ENCODE measurements at places on chromosomes 13 and 19.
A peak's percentile ranks its signal among the peaks of the same experiment; 100 is the strongest.

DNA sequence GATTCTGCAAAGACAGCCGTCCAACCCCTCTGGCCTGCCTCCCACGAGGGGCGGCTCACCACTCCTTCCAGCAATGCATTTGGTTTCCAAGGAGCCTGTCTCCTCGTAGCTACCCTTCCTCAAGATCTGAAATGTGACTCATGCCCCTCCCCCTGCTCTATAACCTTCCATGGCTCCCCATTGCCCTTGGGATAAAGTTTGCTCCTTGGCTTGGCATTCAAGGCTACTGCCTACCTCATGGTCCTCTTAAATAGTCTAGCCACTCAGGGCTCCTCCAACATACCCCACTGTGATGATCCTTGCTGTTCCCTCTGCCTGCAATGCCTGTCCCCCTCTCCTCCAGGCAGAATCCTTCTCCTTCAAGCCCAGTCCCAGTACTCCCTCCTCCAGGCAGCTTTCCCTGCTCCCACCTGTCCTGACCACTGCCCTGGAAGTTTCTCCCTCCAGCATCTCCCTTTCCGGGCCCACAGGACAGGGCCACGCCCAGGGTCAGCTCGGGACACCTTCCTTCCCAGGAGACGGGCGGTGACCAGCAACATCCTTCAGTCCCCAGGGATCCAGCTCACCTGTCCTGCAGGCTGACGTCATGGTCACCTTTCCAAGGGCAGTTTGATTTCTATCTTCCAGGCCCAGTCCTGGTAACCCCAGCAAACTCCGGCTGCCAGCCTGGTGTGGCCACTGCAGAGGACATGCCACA lies 19.2 kb upstream of the SEMA6B start:
- DNase-seq: no peak

GRCh38 chr19:35901854-35902661 lies at the start of gene HCST:
TSS of gene HCST (plus strand) at chr19:35902529. CDS start at chr19:35902594, 65 bp downstream.
- no peak for DNase-seq

GRCh38 chr19:18291019-18291524 lies 9.7 kb upstream of the JUND start:
- DNase-seq: no peak

- DNase-seq: no peak
These were observed 816 bp upstream of the PRKD2 start for GRCh38 chr19:46717716-46718143.

DNA sequence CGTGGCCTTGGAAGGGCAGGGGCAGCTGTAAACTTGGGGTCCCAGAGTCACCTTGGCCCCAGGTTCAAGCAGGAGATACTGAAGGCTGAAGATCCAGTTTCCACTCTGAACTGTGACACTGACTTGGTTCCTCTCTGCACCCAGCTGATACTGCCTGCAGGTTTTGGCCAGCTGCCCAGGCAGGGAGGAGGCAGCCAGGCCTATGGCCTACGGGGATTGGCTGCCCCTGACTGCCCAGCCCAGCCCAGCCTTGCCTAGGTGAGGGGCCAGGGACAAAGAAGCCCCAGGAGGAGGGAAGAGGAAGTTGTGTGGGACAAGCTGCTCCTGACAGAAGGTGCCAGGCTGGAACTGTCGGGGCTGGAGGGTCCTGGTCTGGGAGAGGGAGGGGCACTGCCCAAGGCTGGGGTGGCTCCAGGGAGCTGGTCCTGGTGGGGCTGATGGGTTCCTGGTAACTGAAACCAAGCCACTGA lies 51.7 kb upstream of the CYP4F8 start:
- no peak for DNase-seq

DNA sequence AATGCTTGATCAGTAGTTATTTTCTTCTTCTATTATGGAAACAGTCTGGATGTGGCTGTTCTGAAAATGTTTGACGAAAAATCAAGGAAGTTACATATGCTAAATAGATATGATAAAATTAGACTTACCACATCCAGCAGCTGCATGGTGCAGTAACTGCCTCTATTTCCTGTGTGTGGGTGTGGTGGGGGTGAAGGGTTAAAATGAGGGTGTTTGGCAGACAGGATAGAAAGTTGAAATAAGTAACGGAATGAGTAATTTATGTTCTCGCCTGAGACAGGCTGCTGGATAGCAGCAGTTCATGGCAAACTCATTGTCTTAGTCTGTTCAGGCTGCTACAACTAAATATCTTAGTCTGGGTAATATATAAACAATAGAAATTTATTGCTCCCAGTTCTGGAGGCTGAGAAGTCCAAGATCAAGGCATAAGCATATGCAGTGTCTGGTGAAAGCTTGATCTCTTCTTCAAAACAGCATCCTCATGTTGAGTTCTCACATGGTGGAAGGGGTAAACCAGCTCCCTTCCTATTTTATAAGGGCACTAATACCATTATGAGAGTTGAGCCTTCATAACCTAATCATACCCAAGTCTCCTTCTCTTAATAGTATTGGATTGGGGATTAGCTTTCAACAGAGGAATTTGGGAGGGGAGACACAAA lies 1248.9 kb downstream of the SLITRK5 start:
- DNase-seq: no peak

DNA sequence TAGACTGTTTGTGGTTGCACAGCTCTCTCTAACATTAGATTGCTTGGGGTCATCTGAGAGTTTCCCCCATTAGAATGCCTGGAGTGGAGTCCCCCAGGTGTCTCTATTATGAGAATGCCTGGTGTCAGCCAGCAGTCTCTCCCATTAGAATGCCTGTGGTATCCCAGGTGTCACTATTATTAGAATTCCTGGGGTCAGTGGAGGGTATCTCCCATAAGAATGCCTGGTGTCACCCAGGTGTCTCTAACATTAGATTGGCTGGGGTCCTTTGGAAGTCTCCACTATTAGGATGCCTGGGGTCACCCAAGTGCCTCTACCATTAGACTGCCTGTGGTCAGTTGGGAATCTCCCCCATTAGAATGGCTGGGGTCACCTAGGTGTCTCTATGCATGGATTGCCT lies 1495.1 kb downstream of the UQCRFS1 start:
- DNase-seq: no peak

- DNase-seq: no peak
These were observed 49.3 kb upstream of the TUBGCP3 start for GRCh38 chr13:112637017-112637801.

DNA sequence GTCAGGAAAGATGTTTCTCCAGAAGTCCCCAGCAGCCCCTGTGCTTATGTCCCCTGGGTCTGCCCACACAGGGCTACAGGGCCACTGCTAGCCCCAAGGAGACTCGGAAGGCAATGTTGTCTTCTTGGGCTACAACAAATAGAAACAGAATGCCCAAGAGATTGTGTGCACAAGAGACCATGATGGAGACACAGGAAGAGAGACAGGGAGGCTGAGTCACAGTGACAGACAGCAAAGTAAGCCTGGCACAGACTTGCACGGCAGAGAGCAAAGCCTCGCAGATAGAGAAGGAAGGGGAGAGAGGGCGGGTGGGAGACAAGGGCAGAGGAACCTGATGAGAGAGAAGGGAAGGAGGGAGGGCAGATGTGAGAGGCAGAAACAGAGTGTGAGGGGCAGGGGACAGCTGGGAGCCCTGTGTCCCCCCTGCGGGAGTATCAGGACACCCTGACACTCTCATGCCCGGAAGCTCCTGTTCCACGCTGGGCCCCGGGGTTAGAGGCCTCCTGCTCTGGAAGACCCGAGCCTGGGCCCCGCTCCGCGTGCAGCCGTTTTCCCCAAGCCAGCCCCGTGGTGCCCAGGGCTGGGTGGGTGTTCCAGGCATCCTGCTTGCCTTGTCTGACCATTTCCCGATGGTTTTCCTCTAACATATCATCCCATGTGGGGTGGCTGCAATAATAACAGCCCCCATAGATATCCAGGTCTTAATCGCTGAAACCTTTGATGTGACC lies 2.7 kb upstream of the PLA2G4C start:
- no peak for DNase-seq

GRCh38 chr19:1756705-1757465 lies 3.6 kb downstream of the ONECUT3 start:
- DNase-seq: no peak

DNA sequence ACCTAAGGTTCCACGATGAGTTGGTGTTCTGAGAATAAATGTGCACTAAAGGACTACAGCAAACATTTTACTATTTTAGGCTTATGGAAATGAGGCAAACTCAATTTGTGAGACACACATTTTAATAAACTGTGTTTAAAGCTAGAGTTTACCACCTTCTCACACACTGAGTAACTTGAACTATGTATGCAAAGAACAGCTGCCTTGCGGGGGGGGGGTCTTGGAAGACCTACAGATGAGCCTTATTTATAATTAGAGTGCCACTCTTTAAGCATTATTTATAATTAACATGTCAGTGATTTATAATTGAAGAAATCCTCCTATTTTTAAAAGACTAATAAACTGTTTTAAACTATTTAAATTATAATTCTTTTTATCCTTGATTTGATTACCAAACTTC lies 300.4 kb downstream of the DLEU7 start:
- DNase-seq: no peak

- no peak for DNase-seq
These were observed 154.2 kb downstream of the TNFRSF19 start for GRCh38 chr13:23724196-23724970.

DNA sequence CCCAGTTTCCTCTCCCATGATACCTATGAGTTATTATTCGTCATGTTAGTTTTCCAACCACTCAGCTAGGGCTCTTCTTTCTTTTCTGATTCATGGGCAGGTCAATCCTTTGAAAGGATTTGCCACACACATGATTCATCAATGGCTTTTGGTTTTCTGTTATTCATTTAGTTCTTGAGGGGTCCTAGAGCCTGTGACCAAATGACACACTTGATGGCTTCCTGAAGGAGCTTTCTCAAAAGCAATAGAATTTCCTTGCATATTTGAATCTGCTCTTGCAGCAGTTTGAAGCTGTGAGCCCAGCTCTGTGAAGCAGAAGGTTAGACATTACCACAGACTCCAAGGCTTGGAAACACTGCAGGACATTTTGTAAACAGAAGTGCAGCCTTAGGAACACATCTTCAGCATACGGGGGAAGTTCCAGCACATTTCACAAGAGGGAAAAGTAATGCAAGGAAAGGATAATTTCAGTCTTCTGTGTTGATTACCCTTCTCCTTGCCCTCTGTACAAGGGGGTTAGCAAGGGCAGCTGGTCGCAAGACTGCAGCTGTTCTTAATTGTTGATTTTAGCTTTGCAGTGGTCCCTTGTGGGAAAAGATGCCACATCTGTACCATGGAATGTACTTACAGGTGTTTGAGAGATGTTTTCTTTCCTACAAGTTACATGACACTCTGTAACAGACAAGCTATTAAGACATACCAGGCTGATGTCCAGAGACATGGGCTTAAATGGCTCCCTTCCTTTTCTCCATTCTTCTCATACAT lies 338.6 kb downstream of the KCNRG start:
- DNase-seq: no peak

- DNase-seq: no peak
These were observed 318.9 kb upstream of the HTR2A start for GRCh38 chr13:47215736-47216135.

DNA sequence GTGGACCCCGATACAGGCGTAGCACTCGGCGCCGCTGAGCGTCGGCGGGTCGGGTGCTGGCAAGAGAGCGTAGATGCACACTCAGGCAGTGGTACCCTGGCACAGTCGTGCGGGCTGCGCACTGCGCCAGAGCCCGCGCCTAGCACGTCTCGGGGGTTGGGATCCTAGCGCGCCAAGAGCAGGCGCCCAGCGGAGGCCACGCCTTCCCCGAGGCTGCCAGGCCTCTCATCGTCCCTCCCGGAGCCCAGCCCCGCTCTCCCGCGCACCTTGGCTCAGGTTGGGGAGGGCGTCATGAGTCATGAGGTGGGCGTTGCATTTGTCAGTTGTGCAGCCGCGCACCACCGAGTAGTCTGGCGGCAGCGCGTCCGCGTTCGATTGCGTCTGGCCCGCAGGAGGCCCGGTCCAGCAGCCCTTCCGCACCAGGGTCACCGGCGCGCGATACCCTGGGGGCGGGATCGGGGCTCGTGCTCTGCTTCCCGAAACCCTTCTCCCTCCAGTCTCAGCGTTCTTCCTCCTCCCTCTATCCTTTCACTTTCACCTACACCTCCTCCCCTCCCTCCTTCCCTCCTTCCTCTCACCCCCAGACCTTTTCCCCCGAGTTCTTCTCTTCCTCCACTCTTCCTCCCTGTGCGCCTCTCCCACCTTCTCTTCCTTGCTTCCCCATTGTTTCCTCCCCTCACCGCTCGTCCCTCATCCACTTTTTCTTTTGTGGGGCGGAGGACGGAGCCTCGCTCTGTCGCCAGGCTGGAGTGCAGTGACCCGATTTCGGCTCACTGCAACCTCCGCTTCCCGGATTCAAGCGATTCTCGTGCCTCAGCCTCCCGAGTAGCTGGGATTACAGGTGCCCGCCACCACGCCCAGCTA lies 3.5 kb downstream of the LYPD5 start:
- peak; percentile 82 for DNase-seq

GRCh38 chr19:6226444-6227155 lies 53.2 kb downstream of the MLLT1 start:
- no peak for DNase-seq

GRCh38 chr13:42001580-42001979 lies 40.7 kb upstream of the VWA8 start:
- no peak for DNase-seq

GRCh38 chr13:36282821-36283432 lies 14.7 kb downstream of the CCDC169 start:
- no peak for DNase-seq

DNA sequence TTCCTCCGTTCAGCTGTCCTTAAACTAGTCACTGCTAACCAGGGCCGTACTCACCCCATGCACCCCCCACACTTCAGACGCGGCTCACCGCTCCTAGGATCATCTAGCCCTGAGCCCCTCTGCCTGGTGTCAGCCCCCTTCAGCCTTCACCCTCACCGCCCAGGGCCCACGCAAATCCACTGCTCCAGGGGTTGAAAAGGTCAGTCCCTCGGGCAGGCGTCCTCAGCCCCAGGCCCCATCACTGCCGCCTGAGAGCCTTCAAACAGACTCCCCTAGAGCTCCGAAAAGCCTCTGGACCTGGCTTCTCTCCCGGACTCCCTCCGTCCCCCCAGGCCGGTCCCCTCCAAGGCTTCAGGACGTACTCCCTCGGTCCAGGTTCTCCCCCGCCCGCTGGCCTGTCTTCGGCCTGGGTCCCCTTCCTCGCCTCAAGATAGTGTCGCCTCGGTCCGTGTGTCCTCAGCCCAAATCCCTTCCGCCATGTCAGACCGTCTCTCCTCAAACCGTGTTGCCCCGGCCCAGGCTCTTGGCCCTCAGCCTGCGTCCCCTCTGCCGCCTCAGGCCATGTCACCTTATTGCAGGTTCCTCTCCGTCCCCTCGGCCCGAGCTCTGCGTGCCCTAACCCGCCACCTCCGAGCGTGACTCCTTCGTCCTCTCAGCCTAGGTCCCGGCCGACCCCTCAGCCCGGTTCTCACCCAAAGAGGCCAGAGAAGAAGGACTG lies 553 bp downstream of the NAPA start:
- DNase-seq: no peak

Measured in activated CD8-positive, alpha-beta memory T cell treated with anti-CD3 and anti-CD28 coated beads, Interleukin-2, amount 50 U/mL, for 48 hours (primary cell).